Effector CD8-positive, alpha-beta T cell (primary cell): ENCODE measurements at places on chromosomes 13 and 19.
A peak's percentile ranks its signal among the peaks of the same experiment; 100 is the strongest.

- DNase-seq = no peak
Observed at GRCh38 chr13:48078251-48078656, 16.6 kb downstream of the MED4 start.

GRCh38 chr19:49533551-49534488 lies 6.0 kb downstream of the RCN3 start:
- peak; percentile 79 for DNase-seq

DNA sequence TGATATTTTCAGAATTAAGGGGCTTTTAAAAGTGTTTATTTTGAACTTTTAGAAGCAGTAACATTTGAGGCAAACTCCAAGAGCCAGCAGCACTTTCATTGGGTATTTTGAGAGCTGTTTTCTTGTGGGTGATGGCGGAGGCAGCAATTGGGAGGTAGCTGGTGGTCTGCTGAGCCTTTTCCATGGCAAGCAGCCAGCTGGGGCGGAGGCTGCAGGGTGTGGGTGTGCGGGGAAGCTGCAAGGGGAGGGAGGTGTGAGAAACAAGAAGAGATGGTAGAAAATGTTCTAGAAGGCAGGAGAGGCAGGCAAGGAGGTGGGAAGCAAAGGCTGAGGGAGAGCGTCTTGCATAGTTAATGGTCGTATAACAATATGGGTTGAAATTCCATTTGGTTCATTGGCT lies 223.4 kb upstream of the HTR2A start:
- no peak for DNase-seq

- no peak for DNase-seq
Observed at GRCh38 chr13:48437371-48437770, 24.5 kb upstream of the LPAR6 start.

- DNase-seq = peak; percentile 44
Observed at GRCh38 chr19:9205501-9206113, 13.8 kb downstream of the OR7D4 start.

DNA sequence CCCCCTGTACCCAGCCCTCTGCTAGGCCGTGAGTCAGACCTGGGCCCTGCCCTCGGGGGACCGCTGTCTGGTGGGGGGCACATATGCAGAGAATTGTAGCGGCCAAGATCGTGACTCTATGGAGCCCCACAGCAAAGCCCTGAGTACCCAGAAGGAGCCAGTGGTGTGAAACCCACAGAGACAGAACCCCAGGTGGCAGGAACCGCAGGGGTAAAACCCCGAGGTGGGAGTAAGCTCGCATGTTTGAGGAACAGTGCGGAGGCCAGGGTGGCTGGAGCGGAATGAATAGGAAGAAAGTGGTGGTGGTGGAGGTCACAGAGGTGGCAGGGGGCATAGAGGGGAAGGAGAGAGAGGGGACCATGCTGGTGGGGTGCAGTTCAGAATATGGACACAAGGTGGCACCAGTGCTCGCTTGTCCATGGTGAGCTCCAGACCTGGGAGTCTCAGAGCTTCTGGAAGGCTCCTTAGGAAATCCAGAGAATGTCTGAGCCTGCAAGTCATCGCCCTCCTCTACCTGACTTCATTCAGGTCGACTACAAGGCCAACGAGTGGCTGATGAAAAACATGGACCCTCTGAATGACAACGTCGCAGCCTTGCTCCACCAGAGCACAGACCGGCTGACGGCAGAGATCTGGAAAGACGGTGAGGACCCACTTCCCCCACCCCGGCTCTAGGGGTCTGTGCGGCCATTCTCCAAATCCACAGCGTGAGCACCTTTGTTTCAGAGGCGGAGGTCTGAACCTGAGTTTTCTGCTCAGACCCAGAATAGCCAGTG lies 48.9 kb downstream of the MYH14 start:
- no peak for DNase-seq

DNA sequence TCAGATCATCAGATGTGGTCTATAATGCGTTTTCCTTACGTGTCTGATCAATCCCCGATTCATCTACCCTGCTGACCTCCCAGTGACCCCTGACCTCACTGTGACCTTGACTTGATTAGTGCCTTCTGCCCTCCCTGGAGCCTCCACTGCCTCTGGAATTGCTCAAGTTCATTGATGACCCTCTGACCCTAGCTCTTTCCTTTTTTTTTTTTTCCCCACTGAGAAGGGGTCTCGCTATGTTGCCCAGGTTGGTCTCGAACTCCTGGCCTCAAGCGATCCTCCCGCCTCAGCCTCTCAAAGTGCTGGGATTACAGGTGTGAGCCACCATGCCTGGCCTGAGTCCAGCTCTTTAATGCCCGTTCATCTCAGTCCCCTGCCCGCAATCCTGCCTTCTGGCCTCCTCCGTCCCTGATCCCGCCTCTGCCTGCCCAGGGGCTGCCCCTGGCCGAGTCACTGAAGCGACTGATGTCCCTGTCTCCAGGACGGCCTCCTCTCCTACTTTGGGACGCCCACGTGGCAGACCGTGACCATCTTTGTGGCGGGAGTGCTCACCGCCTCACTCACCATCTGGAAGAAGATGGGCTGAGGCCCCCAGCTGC lies 4.0 kb upstream of the FTL start:
- no peak for DNase-seq

GRCh38 chr19:6378486-6378885 lies 2.8 kb upstream of the PSPN start:
- DNase-seq = no peak

DNA sequence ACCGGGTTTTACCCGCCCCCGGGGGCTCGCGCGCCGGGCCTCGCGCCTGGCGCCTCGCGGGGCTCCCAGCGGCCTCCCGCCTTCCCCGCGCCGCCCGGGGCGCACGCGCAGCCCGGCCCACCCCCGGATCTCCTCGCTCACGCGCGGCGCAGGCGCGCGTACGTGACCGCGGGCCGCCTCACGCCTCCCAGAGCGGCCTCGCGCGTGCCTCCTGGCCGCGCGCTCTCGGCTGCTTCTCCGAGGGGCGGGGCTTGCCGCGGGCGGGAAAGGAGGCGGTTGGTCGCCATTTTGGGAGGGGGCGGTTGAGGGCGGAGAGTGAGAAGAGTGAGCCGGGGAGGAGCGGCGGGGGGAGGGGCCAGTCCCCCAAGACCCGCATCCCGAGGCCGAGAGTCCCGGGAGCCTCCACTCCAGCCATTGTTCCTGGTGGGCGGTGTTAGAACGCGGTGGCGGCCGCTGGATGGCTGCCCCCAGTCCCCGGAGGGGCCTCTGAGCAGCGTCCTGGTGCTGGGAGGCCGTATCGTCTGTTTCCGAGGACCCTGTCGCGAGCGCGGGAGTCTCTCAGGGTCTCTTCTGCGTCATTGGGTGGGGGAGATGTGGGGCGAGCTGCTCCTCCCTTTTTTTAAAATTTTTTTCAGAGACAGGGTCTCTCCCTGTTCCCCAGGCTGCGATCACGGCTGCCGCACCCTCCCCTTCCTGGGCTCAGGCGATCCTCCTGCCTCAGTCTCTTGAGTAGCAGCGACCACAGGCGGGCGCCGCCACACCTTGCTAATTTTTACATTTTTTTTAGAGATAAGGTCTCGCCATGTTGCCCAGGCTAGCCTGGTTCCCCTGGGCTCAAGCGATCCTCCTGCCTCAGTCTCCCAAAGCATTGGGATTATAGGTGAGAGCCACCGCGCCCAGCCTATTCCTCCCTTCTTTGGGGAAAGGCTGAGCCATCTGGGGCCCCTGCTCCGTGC lies at the start of gene ZNF541:
Gene ZNF541, minus strand, starts transcription at position 78 of the 956 bp plus-strand sequence. CDS start 17,292 bp downstream, outside the sequence.
- DNase-seq = peak; percentile 86

DNA sequence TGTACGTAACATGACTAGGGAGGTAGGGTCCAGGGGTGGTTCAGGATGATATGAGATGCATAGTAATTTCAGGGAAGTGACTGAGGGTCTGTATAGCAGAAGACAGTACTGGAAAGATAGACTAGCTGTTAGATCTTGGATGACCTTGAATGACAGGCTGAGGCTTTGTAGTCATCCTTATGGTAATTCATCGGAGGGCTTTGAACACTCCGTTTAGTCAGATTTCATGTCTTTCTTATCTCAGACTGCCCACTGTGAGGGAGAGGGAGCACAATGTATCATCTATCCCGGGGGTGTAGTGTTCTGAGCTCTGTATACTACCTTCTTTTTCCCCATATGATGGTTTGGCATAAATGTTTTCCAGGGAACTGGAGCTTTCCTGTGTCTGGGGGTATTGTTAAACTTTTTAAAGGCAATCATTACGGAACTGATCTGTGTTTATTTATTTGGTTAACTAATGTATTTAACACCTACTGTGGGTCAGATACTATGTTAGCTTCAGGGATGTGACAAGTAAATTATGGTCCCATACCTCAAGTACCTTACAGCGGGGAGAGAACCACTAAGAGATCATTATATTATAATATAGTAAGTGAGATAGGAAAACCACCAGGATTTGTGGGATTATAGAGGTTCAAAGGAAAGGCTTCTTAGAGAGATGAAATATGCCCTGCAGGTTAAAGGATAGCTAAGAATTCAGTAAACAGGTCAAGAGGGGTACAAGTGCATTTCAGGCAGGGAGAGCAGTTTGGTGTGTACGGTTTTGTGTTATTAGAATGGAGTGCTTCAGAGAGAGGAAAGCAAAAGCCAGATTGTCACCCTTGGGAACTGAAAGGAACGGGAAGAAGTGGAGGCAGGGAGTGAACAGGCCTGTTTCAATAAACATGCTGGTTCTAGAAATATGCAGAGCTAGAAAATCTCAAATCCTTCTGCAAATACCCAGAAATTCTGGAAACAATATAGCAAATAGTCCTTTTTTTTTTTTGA lies 164.8 kb upstream of the KL start:
- no peak for DNase-seq

GRCh38 chr13:77919246-77919920 lies 752 bp upstream of the EDNRB start:
- no peak for DNase-seq

DNA sequence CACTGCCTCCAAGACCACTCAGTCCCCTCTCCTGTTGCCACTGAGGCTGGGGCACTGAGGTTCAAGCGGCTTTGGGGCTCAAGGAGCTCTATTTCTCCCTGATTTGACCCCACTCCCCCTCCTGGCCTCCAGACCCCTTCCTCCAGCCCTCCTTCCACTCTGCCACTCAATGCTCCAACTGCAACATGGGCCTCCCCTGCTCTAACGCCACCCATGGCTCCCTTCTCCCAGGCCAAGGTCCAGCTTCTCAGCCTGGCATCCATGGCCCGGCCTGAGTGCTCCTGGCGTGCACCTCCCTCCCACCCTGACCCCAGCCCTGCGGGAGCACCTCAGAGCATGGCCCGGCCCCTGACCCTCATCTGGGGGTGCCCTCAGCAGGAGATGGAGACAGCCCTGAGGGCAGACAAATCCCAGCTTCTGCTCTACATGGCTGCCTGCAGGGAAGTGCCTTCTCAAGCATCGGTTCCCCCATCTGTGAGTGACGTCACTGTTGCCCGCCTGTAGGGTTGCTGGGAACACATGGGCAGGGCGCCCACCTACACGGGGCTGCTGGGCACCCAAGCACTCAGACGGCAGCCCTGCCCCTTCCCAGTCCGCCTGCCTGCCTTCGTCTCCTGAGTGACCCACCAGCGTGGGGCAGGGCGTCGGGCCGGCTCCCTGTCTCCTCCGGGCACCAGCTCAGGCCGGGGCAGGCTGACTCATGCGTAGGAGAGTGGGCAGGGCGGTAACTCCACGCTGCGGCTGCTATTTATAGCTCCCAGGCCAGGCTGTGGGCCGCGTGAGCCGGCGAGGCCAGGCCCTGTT lies 1.6 kb upstream of the DIRAS1 start:
- no peak for DNase-seq

DNA sequence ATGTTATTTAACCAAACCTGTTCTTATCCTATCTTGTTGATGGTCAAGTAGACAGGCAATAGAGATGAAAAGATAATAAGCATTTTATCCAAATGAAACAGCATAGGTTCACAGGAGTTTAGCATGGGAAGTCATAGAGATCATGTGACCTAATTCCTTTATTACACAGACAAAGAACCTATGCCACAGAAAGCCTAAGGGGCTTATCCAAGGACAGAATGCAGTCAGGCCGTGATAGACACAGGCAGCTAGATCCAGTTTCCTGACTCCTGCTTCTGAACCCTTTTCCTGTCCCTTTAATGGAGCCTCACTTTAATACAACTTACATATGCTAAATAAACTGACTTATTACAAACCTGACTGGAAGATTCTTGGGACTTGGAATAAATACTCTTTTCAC lies 532.1 kb downstream of the IRS2 start:
- DNase-seq = no peak

DNA sequence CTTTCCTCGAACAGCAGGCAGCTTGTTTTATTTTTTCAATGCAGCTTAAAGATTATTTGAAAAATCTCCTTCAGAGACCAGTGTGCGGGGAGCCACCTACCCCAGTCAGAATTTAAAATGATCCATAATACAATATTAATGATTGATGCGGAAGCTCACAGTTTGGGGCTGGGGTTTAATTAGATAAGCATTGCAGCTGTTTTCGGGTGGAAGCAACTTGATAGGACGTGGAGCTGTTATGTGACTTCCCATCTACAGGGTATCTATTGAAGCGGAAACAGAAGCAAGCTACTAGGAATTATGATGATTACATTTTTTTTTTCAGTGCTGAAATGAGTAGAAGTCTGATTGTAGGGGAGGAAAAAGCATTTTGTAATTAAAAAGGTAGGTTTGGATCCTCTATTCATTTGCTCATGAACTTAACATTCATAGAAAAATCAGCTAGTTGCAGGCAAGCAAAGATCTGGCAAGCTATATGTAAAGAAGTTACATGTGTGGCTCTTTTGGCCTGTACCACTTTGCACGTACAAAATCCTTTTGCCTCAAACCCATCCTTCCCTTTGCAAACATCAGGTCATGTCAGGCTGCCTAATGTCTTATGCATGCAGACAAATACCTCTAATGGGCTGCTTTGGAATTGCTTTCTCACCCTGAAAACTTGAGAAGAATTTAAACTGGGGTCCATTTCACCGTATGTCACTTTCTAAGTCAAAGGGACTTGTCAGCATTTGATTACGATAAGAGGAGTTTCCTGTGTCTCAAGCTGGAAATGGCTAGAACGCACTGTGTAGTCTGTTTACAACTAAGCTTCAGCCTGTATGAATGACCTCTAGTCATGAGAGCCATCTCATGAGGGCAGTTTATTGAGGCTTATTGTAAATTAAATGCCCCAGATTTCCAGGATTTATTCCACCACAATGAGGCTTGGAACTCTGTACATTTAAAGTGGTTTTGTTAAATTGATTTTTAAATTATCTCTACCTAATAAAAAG lies 267.1 kb upstream of the TMTC4 start:
- no peak for DNase-seq
